ENCODE measurements at places on chromosomes 3 and 15.

DNA sequence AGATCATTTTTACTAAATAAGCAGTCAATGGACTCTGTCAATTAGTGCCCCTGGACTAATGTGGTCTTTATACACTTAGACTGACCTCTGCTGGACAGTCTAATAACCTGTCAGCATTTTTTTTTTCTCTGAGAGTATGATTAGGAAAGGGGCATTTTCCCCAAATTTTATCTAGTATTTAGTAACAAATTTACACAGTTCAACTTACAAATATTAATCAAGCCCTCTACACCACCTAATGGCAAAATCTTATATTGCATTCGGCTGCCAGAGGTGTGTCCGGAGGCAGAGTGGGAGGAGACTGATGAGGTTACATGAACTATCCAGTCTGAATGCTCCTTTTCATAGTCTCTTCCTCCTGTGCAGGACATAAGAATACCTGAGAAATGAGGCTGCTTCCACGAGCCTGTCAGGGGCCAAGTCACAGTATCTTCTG, 36.0 kb upstream of the COLQ start:
- DNase-seq = peak; percentile 71

GRCh38 chr15:39730552-39730951, 52.1 kb downstream of the FSIP1 start:
- no peak for DNase-seq

GRCh38 chr3:124639406-124640237, 90.6 kb upstream of the UMPS start:
- DNase-seq = no peak

GRCh38 chr3:2599471-2599870, 500.8 kb downstream of the CNTN4 start:
- DNase-seq = no peak

DNA sequence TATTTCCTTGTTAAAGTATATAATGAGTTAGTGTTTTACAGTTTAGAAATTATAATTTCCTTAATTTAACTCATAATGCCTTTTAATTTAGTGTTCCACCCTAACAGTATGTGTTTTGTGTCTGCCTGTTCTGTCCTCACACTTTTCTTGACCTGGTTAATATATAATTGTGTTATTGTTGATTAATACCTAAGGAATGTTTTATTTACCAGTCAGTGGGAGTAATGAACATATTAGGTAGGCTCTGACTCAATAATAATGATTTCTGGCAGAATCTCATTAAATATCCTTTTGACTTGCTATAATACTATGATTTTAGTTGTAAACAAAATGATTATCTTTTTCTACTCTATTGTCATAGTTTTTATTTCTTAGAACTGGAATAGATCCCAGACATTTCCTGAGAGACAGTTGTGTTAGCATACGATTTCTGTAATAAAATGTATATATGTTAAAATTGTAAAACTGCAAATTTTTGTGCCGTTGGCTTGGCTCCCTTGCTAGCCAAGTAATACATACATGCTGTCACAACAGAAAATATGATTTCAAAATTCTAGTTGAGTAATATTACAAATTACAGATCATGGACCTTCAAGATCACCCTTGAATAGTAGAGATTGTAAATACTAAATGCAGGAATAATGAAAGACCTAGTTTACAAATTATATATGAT, 51.9 kb downstream of the RASA2 start:
- DNase-seq = no peak

GRCh38 chr3:98731720-98732285, 31.3 kb upstream of the ST3GAL6 start:
- no peak for DNase-seq

DNA sequence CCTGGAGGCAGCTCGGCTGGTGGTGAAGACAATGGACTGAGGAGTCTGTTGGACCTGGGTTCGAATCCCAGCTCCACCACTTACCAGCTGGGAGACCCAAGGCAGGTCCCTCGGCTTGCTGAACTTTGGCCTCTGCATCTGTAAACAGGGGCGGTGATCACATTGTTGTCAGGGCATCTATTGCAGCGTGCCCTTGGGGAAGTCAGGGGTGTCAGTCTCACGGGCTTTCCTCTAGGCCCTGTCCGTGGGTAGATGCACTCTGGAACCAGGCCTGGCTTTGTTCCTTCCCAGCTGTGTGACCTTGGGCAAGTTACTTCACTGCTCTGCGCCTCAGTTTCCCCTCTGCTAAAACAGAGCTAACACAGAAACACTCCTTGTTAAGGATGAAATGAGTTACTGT, 68.8 kb upstream of the SLC6A6 start:
- no peak for DNase-seq

GRCh38 chr3:13073326-13074005, at the start of gene IQSEC1:
TSS of gene IQSEC1 (minus strand) at chr3:13073429. CDS start at chr3:13073014, 415 bp downstream.
- DNase-seq = peak; percentile 51

DNA sequence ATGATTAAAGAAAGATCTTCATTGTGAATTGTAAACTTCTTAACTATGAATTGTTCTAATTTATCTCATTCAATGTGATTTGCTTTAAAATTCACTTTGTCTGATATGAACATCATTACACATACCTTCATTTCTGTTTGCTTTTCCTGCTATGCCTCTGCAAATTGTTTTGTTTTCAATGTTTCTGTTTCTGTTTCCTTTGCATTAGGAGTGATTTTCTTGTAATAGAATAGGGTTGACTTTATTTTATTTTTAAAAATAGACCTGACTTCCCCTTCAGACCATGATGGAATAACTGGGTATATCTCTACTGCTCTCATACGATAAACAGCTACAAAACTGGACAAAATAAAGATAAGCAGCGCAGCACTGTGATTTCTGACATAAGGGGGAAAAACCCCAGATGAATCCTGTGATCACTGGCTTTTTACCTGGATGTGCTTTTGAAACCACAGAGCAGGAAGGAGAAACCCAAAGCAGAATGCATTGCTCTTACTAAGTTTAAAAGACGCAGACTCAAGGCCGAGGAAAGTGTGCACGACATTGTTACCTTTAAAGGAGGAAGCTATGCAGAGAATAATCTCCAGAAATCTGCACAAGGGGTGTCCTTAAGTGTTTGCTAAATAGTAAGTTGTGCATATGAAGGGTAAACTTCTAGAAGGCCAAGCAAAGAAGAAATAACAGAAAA, 420.2 kb downstream of the TBC1D5 start:
- DNase-seq = no peak

GRCh38 chr3:12253516-12254343, 35.1 kb upstream of the PPARG start:
- no peak for DNase-seq

- DNase-seq = no peak
Observed at GRCh38 chr3:197907196-197907595, 42.8 kb upstream of the RPL35A start.

DNA sequence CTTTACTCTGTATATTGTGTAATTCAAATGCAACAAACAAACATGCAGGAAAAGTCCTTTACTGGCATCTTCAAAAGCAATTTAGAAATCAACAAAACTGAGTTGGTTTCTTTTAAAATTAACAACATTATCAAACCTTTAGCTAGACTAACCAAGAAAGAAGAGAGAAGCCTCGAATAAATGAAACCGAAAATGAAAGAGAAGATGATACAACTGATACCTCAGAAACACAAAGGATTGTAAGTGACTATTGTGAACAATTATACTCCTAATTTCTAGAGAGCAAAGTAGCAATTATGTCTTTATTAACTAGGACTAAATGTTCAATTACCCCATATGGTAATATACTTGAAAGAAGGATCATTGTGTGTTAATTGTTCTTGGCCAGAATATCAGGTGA, 49.2 kb upstream of the P3H2 start:
- DNase-seq = no peak

GRCh38 chr3:192080336-192080735, 619.4 kb downstream of the PYDC2 start:
- DNase-seq = no peak

- DNase-seq = no peak
Observed at GRCh38 chr3:16214366-16214765, 39.9 kb downstream of the GALNT15 start.

DNA sequence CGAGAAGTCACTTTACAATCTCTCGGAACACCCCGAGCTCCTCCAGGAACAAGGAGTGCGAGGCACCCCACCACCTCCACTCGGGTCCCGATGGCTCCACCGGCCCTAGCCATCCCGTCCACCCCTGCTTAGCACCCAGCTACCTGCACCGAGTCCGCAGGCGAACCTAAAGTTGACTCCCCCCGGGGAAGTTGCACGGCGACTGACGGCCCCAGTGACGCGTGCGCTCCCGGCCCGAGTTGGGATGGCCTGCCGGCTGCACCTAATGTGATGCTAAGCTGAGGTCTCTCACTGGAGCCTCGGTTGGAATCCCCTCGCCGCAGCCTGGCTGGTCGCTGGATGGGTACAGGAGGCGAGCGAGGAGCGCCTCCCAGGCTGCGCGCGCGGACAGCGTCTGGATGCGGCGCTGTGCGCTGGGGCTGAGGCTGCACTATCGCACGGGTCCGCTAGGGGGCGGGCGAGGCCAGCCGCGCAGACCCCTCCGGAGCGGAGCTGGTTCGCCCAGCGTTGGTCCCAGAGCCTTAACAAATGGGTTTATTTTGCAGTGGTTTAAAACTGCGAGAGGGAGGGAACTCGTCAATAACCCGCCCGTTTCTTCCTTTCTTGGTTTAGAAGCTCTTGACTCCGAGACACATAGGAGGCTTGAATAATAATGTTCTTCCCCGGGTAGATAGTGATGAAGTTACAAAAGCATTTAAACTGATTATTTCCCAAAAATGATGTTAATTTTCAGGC, at the start of gene OXTR:
Gene OXTR, minus strand, starts transcription at position 526 of the 735 bp plus-strand sequence. CDS start 1,426 bp downstream, outside the sequence.
- no peak for DNase-seq

DNA sequence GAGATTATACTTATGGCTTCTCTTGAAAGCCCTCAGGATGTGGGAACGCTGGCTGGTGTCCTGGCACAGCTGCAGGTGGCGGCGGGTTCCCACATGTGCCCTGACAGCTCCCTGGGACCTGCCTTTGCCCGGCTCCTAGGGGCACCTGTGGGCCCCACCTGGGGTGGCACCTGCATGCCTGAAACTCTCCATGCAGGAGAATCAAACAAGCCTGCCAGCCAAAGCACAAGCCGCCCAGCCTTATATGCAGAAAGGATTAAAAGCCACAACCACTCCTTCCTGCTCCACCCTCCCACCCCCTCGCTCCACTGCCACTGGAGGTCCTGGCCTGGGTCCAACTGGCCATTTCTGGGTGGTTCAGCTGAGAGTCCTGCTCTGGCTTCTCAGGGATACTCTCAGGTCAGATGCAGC, 18.1 kb downstream of the TRPM1 start:
- DNase-seq = no peak

- DNase-seq = no peak
Observed at GRCh38 chr3:69815970-69816369, 76.7 kb downstream of the MITF start.

DNA sequence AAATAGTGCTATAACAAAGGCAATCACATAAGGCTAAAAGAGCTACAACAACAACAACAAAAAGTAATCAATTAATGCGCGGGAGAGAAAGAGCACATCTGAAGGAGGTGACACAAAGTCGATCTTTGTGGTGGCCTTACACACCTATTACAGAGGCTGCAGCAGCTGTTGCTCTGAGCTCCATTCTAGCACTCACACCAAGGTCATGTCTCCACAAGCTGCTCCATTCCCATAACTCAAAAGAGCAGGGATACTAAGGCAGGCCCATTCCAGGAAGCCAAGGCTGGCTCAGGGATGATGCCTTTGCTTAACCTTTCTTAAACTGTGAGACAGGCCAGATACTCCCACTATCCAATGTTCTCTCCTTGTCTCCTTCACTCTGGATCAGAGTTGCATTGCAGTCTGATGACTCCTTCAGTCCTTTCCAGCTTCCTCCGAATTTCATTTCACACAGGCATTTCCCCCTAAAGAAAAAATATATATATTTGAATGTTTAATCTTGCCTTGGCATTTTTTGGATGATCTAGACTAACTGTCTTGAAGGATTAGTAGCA, 52.7 kb downstream of the SNTN start:
- DNase-seq = no peak

- no peak for DNase-seq
Observed at GRCh38 chr15:69087366-69087976, 73.0 kb upstream of the GLCE start.

- DNase-seq = no peak
Observed at GRCh38 chr3:150733936-150734794, 28.8 kb downstream of the SIAH2 start.

- no peak for DNase-seq
Observed at GRCh38 chr15:101172501-101173071, 79.3 kb downstream of the CHSY1 start.

DNA sequence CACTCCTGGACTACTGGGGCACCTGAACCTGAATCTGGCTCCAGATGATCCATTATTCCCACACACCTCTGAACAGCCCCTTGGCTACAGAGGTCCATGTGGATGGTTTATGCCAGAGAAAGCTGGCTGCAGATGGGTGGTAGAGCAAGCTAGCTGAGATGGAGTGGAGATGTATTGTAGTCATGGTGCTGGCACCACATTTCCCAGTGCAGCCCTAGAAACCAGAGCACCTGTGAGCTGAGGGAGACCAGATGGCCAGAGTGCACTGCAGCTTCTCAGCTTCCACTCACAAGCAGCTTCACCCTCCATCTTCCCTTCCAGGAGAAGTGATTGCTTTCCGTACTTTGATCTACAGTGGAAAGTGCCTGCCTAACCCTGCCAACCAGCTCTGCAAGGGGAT, 29.9 kb downstream of the RBP1 start:
- DNase-seq = no peak

- DNase-seq = no peak
Observed at GRCh38 chr15:48794697-48795134, 16.2 kb downstream of the CEP152 start.

- no peak for DNase-seq
Observed at GRCh38 chr15:75198560-75199356, 2.9 kb upstream of the C15orf39 start.

DNA sequence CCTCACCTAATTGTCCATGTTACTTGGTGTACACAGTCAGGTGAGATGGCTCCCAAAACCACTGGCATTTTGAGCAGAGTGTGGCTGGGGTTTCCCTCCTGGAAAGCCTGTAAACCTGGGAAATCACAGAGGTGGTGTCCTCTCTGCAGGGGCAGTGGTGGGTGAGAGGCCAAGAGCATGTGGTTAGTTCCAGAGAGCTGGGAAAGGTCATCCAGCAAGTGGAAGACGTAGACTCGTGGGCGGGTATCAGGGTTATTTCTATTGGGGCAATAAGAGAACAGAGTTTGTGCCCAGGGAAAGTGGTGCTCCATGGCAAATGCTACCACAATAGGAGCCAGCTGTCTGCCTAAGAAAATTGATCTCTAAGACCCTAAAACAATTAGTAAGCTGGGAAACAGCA, 44.6 kb upstream of the LIMD1 start:
- DNase-seq = no peak

- peak; percentile 77 for DNase-seq
Observed at GRCh38 chr3:177824190-177824786, 627.0 kb upstream of the TBL1XR1 start.

All from ureter (tissue), 1 donor.